ENCODE measurements at places on chromosomes 13 and 19.
A peak's percentile ranks its signal among the peaks of the same experiment; 100 is the strongest.

GRCh38 chr19:28019901-28020300 is 1193.0 kb downstream of the UQCRFS1 start:
- no peak for DNase-seq

DNA sequence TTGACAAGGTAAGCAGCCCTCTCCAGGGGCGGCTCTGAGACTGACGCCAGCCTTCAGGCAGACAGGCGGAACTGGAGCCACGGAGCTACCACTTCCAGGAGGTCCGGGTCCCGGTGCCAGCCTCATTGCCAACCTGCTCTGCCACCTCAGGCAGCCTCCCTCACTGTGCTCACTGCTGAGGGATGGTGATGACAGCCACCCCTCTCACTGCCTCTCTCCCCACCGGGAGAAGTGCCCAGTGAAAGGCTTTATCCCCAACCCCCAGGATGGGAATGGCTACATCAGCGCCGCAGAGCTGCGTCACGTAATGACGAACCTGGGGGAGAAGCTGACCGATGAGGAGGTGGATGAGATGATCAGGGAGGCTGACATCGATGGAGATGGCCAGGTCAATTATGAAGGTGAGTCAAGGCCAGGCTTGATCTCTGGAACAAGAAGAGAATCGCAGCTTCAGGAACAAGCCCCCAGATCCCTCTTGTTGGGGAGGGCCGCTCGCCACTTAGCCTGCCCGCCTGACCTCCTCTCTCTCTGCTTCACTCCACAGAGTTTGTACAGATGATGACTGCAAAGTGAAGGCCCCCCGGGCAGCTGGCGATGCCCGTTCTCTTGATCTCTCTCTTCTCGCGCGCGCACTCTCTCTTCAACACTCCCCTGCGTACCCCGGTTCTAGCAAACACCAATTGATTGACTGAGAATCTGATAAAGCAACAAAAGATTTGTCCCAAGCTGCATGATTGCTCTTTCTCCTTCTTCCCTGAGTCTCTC is 7.6 kb downstream of the CALM3 start:
- no peak for DNase-seq

DNA sequence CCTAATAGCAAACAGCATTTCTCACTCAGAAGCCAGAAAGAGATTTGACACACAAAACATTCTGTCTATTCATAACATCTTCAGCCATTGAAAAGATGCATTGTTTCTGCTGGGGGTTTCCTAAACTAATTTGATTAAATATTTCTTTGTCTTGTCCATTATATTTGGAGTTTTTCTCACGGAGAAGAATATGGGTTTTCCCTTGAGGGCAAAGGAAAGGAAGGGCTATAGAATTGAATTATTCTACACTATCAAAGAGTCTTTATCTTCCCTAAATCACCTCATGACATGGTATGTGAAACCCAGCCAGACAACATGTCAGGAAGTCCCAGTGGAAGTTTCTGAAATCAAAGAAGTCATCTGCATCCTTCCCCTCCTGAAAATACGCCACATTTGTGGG is 186.4 kb downstream of the SHISA2 start:
- no peak for DNase-seq

- peak; percentile 63 for DNase-seq
Measured at GRCh38 chr19:39335168-39335548, 685 bp downstream of the GMFG start.

DNA sequence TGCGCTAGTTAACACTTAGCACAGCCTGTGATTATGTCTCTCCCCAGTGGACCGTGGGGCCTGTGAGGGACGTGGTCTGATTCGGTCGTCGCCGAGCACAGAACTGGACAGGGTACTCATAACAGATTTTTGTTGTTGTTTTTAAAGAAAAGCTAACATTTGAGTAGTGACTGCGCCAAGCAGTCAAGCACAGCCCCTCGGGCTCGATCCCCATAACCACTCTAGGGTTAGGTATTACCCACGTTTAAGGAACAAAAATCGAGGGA is 805 bp upstream of the PTOV1 start:
- DNase-seq, result no peak

DNA sequence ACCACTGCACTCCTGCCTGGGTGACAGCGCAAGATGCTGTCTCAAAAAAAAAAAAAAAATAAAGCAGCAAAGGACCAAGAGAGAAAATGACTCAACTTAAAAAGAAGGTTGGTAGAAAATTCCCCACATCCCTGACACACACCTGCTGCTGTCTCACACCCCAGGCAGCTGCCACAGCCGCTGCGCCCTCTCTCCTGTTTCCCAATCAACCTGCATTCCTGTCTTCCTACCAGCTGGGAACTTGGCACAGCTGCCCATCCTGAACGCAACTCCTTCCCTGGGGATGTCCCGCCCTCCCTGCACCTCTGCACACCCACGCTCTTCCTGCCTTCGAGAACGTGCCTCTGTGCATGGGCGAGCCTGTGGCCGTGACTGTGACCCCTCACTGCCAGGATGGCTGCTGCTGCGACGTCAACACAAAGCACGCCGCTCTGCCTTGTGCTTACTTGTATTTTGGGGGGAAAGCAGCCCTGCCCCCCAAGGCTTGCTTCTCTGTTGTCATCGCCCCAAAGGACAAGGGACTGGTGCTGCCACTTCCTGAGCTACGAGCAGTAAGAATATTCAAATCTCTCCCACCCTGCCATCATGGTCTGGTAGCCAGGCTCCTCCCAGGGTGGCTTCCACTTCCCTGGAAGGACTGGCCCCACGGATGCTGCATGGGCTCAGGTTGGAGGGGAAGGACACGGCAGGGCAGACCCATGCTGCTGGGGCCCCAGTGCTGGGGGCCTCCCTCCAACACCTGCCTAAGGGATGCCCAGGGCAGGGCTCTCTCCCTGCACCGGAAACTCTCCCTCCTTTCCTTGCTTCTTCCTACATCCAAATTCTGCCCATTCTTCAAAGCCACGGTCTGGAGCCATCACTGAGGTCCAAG is 20.7 kb downstream of the SH3GL1 start:
- DNase-seq, result peak; percentile 82

- DNase-seq, result no peak
Measured at GRCh38 chr13:67130444-67130843, 99.7 kb downstream of the PCDH9 start.

DNA sequence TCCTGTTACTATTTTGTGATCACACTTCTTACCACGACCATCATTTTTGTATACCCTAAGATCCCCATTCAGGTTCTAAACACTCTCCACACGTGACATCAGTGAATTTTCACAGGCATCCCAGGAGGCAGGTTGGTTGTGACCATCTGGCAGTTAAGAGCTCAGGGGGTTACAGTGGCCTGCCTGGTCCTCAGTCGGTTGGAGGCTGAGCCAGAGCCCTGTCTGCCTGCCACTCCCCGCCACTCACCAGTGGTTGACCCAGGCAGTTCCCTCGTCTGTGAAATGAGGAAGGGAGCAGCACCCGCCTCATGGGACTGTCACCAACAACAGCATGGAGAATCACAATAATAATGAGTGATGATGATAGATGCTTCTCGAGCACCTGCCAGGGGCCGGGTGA is 36.4 kb upstream of the EHD2 start:
- no peak for DNase-seq

DNA sequence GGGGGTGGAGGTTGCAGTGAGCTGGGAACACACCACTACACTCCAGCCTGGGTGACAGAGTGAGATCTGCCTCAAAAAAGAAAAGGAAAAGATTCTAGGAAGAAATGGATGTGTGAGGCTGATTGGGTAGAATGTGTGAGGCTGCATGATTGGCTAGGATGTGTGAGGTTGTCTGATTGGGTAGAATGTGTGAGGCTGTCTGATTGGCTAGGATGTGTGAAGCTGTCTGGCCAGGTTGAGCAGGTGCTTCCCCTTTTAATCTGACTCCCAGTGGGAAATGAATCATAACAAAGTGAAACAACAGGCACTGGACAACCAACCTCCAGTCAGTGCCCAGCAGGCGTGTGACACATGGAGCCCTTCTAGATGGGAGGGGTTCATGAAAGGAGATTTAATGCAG is 14.7 kb downstream of the C13orf46 start:
- peak; percentile 23 for DNase-seq

DNA sequence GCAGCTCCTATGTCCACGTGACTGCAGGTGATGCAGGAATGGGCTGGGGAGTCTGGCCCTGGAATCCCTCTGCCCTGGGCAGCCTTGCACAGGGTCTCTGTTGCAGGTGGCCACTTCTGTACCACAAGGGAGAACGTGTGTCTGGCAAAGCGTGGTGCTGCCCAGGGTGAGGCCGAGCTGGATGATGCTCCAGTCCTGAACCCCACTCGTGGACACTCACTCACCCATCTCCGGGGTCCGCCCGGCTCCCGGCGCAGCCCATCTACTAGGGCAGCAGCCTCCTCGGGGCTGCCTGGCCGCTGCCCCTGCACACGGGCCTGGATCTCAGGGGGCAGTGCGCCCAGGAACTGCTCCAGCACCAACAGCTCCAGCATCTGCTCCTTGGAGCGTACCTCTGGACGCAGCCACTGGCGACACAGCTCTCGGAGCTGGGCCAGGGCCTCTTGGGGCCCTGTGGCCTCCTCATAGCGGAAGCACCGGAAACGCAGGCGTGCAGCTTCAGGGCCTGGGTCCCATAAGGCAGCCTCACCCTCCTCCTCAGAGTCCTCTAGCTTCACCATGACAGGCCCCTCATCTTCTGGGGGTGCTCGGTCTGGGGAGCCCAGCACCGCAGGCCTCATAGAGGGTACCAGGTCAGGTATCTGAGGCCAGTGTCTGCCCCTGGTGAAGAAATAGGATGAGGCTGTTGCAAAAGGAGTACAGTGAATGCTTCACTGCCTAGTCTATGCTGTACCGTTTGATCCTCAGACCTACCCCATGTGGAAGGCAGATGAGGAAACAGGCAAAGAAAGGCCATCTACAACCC is 2.2 kb downstream of the MZF1 start:
- DNase-seq, result no peak

DNA sequence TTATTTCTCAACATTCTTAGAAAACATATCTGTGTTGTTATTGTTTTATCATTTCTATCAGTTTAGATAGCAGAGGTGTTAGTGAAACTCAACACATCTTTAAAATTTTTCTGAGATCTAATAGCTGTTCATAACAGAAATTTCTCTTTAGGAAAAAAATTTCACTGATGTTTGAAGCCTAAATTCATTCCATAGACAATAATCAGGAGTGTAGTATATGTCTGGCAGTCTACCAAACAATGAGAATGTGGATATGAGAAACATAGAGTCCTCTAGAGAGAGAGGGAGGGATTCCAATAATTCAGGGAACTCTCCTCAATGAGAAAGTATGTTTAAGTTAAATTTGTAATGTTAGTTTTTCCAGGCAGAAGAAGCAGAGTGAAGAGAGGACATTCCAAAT is 118.2 kb upstream of the EDNRB start:
- DNase-seq, result no peak

GRCh38 chr19:35738021-35738886 is 4.0 kb downstream of the IGFLR1 start:
- DNase-seq, result no peak

GRCh38 chr19:19549804-19550464 is 11.9 kb downstream of the CILP2 start:
- no peak for DNase-seq

DNA sequence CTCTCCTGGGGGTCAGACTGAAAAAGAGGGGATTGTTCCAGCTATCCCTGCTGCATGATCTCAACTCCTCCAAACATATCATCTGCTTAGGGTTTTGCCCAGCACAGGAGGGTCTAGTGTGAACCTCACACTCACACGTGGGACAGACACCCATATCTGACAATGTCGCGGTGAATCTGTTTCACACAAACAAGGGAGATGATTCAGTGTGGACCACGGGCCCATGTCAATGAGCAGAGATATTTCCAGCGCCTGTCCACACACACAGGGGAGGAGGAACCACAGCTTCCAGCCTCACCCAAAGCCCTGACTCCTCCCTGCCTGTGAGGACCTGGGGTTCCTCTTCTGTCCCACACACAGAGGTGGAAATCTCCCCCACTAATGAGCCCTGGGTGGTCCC is 29.6 kb upstream of the KIR3DL3 start:
- DNase-seq, result no peak

GRCh38 chr19:4537953-4538600 is 1.8 kb downstream of the LRG1 start:
- no peak for DNase-seq

DNA sequence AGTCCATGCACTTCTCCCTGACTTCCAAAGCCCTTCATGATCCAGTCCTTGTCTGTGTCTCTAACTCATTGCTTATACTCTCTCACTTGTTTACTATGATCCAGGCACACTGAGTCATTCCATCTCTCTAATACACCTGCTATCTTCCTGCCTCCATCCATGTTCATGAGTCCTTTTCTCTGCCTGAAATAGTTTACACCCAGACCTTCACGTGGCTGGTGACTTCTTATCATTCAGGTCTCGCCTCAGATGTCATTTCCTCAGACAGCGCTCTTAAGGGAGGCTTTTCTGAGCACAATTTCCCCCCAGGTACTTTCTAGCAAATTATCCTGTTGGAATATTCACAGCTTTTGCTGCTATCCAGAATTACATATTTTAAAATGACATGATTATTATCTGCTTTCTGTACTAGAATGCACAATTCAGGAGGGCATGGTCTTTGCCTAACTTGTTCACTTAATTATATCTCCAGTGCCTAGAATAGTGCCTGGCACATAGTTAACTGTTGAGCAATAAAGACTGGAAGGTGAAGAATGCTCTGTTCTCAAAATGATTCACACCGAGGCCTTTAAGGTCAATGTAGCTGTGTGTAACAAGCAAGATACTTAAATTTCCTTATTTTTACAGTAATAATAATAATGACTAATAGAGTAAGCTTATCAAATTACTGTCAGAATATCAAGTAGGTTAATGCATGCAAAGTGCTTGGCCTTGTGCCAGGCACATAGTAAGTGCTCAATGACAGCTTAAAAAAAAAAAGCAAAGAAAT is 183.7 kb upstream of the SPRY2 start:
- DNase-seq, result no peak

DNA sequence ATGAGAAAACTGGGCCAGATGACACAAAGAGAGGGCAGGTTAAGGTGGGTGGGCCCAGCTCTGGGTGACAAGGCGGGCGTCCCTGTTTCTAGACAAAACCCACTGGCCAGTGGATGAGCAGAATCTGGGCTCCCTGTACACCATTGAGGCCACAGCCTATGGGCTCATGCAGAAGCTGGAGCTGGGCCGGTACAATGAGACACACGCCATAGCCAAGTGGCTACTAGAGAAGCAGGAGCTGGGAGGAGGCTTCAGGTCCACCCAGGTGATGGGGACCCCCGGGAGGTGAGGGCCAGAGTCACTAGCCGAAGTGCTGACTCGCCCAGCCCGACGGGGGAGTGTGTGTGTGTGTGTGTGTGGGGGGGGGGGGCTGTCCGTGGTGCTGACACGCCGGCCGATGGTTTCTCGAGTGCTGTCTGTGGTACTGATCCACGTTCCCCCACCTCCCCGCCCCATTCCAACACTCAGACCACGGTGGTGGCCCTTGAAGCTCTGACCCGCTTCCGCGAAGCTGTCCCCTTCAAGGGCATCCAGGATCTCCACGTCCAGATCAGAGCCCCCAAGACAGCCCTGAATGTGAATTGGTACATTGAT is 24.3 kb upstream of the SHFL start:
- DNase-seq, result no peak

- DNase-seq, result no peak
Measured at GRCh38 chr13:28411831-28412353, 83.0 kb downstream of the FLT1 start.

- DNase-seq, result peak; percentile 87
Measured at GRCh38 chr19:1089891-1090290, 5.3 kb downstream of the POLR2E start.
